ENCODE measurements at places on chromosomes 16 and 17.

GRCh38 chr17:44733753-44734152 lies 25.0 kb upstream of the ADAM11 start:
- no peak for DNase-seq

- DNase-seq = no peak
These were observed 77.0 kb upstream of the SIAH1 start for GRCh38 chr16:48462106-48462740.

GRCh38 chr17:80005360-80006338 lies 30.0 kb downstream of the TBC1D16 start:
- peak; percentile 90 for DNase-seq

DNA sequence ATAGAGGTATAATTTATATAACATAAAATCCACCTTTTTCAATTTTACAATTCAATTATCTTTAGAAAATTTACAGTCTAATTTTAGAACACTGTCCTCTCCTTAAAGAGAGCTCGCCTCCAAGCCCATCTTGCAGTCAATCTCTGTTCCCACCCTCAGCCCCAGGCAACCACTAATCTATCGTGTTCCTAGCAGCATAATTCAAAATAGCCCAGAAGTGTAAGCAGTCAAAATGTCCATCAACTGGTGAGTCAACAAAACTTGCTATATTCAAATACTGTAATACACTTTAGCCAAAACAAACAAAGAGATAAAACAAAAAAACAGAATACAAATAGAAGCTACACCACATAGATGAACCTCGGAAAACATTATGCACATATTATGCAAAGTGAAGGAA lies 1006.8 kb upstream of the EEF2KMT start:
- DNase-seq = no peak

DNA sequence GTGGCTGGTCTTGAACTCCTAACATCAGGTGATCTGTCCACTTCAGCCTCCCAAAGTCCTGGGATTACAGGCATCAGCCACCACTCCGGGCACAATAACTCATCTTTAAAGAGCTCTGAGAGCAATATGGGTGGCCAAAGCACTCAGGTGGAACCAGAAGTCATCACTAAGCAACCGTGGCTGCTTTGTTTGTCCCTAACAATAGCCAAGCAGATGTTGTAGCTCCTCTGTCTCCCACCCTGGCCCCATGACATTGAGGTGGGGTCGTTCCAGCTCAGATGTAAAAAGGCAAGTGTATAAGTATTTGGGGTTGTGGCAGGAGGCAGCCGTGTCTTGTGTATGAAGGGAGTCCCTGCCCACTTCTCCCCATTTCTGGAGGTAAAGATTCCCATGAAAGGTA lies 3.7 kb upstream of the SCIMP start:
- no peak for DNase-seq

DNA sequence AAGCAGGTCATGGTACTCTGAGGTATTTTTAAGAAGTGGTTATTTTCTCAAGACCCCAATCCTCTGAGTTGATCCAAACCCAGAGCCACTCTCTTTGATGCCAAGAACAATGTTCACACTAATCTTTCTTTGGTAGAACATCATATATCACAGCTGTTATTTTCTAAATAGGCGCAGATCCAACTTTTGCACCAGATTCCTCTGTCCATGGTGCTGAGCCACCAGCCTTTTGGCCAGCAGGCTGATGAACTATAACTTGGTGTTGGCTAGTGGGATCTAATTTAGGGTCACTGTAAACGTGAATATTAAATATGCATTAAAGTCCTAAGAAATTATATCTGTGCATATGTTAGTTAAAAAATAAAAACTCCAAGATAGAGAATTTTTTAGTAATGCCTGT lies 7.0 kb upstream of the ZKSCAN2 start:
- no peak for DNase-seq

GRCh38 chr17:50918933-50919296 lies 52.8 kb upstream of the TOB1 start:
- no peak for DNase-seq

- DNase-seq = no peak
These were observed 21.0 kb downstream of the ACE start for GRCh38 chr17:63497708-63498483.

- no peak for DNase-seq
These were observed 55.4 kb downstream of the CFDP1 start for GRCh38 chr16:75377729-75378386.

DNA sequence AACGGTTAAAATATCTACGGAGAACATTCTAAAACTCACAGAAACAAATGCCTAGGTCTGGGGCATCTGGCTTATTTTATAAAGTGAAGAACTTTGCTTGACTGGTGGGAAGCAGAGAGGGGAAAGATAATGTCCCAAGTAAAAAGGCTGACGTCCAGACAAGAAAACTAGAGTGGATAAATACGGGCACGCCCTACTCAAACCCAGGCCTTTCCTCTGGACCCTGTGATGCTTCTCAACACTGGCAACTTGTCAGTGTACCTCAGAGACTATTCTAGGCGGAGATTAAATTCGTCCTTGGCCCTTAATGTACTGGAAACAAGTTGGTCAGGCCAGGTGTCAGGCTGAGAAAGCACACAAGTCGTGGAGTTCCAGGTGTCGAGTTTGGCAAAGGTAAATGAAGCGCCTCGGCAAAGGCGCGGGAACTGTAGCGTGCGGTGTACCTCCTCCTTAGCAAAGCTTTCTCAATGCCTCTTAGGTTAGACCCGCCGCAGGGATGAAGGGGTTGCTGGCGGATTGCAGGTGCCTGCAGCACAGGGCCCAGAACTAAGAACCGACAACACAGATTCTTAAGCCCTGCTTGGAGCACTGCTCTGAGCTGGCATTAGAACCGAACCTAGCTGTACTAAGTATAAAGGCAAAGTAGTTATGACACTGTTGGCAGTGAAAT lies 668 bp upstream of the UNK start:
- DNase-seq = no peak

DNA sequence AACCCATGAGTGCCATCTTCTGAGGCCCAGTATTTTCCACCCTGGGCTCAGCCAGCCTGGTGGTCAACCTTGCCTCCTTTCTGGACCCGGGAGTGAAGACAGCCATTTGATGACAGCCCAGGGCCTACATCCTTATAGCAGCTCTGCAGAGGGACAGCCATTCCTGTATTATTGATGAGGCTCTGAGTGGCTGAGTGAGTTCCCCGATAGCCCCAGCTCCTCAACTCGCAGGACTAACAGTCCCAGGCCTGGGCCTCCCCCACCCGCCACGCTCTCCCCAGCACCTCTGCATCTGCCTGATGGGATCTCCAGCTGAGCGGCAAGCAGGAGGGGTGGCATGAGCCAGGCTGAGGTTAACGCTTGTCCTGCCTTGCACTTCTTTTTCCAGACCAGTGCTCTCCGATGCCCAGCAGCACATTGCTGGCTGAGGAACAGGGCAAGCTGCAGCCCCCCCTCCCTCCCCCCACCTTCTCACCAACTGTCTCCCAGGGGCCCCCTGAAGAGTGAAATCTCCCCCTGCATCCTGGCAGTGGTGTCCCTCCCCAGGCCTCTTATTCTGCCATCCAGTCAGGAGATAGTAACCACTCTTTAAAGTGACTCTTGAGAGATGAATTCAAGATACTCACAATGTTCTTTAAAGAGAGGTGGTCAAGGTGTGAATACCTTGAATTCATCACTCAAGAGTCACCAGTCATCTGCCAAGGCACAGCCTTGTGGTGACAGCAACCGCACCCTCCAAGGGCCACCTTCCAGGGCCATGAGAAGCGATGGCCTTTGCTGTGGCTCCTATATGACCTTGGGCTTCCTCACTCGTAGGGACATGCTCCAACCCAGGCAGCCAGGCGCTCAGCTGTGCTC lies 23.5 kb downstream of the CACNG5 start:
- DNase-seq = no peak

- DNase-seq = no peak
These were observed 8.1 kb upstream of the YPEL3 start for GRCh38 chr16:30104090-30104489.

- no peak for DNase-seq
These were observed 3.0 kb downstream of the HOXB4 start for GRCh38 chr17:48575066-48575582.

DNA sequence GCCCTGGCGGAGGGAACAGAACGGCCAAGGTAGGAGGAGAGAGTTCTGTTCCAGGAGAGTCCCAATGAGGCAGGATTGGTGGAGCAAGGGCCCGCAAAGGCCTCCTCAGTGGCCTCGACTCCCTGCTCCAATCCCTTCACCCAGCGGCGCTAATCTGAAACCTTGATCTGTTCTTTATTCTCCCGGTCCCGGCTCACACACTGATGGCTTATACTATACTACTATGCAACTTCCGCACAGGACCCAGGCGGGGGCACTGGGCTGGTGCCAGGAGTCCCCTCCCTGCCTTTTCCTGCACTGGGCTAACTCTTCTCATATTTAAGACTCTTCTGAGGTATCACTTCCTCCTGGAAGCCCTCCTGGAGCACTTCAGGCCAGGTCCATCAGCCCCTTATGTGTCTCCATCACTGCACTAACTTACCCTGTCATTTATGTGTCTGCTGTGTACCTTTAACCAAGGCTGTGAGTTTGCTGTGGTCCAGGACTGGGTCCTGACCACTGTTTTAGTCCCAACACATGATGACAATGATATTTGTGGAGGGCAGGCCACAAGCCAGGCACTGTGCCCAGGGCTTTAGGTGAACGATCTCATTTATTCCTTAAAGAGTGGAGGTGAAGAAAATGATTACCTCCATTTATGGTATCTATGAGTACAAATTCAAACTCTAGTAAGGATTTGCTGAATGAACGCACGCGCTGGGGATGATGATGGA lies 6.8 kb downstream of the CCDC102A start:
- no peak for DNase-seq

- no peak for DNase-seq
These were observed 8.8 kb downstream of the PCGF2 start for GRCh38 chr17:38739305-38739704.

DNA sequence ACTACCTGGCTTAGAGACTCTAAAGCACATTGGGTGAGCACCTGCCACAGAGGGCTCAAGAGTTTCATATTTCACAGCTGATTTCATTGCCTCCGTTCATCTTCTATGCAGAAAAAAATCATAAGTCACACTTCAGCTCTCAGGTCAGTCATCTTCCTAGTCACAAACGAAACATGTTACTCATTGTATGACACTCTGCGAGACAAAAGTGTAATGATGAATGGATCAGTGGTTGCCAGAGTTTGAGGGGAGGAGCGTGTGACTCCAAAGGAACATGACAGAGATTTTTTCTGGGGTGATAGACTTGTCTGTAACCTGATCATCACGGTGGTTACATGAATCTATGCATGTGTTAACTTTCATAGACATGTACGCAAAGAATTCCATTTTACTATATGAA lies 195.2 kb upstream of the CNTNAP4 start:
- no peak for DNase-seq

DNA sequence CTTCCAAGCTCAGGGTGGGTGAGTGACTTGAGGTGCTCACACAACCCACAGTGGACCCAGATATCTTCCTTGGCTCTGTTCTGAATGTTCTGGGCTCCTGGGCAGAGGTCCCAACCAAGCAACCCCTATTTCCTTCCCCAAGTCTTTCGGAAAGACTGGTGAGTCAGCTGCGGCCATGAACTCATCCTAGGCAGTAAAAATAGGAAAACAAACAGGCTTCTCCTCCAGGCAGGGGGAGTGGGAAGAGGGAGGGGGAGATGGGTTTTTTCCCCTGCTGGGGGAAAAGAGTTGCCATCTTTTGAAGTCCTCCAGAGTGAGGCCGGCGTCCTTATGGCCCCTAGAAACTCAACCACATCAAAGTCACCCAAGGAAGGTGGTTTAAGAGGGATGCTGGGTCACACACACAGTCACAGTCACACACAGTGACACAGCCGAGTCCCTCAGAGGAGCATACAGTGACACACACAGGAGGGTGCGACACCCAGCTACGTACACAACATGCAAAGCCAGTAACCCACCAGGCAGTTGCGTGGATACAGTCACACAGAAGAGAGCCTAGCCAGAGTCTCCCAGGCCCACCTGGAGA lies 16.0 kb upstream of the DLX4 start:
- no peak for DNase-seq

DNA sequence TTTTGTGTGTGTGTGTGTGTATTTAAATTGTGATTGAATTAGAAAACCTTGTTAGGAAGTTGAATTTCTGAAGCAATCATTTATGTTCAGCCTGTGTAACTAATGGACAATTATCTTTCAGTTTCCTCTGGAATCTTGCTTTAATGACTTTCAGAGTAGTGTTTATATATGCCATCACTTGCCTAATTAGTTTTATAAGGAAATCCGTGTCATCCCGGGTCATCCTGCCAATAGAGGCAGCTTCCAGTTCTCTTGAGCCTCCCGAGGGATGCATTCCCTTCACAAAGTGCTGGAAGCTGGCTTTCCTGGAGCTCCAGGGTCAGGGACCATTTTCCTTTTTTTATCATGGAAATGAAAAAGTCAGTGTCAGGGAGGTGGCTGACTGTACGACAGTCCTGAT lies 42.9 kb downstream of the PRKCA start:
- no peak for DNase-seq

DNA sequence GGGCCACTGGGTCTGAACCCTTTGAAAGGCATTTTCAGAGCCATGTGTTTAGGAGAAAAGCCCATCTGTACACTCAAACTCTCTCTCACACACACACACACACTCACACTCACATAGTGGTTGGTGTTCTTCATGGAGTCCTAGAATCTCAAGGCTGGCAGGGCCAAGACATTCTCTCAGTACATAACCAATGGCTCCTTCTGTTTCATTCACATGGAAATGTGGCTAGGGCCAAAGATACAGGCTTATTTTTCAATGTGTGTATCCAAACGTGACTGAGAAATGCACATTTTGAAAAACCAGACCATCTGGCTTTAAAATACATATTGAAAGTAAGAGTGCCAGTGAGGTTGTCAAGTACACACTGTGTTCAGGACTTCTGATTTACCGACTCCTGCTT lies 59.0 kb upstream of the SALL1 start:
- DNase-seq = no peak

DNA sequence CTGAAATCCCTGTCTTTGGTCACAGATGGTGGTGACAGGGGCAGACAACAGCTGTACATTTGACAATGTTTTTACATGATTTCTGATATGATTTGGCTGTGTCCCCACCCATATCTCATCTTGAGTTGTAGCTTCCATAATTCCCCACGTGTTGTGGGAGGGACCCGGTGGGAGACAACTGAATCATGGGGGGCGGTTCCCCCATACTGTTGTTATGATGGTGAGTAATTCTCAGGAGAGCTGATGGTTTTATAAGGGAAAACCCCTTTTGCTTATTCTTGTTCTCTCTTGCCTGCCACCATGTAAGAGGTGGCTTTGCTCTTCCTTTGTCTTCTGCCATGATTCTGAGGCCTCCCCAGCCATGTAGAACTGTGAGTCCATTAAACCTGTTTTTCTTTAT lies 353.9 kb downstream of the CPPED1 start:
- DNase-seq = no peak

- DNase-seq = no peak
These were observed 19.0 kb downstream of the ABR start for GRCh38 chr17:1160591-1161390.

Measured in GM18507 (cell line).